ENCODE measurements at places on chromosomes 7 and 10. TPM values are rescaled to one million over a fixed set of nuclear protein-coding genes. Genes with fewer than 3 reads are reported as not detected.

HYAL4 gene
- not detected for total RNA-seq

NME8 gene
- not detected for total RNA-seq

CYP26C1 gene
- not detected for total RNA-seq

NUDT13 gene
- 1.9 TPM for total RNA-seq

ODAD2 gene
- total RNA-seq, result 20.1 TPM

GRCh38 chr10:89954787-89955566 is 253.6 kb downstream of the KIF20B start:
- no peak overlapping the region for H3K27ac ChIP-seq
- H3K4me3 ChIP-seq, result no peak overlapping the region
- H3K27me3 ChIP-seq, result peaks cover 3% of the 10 kb centered on the region

- no peaks in the 10 kb centered on the region for H3K36me3 ChIP-seq
- H3K27me3 ChIP-seq, result peaks cover 18% of the 10 kb centered on the region
- no peak overlapping the region for H3K4me3 ChIP-seq
- H3K27ac ChIP-seq, result no peak overlapping the region
- DNase-seq, result no peak
Measured at GRCh38 chr10:80588546-80588945, 50.8 kb downstream of the SH2D4B start.

- peaks cover 44% of the 10 kb centered on the region for H3K4me1 ChIP-seq
- no peak for DNase-seq
- H3K36me3 ChIP-seq, result peaks cover 11% of the 10 kb centered on the region
- H3K27ac ChIP-seq, result no peak overlapping the region
- no peak overlapping the region for H3K4me3 ChIP-seq
- peaks cover 2% of the 10 kb centered on the region for H3K27me3 ChIP-seq
Measured at GRCh38 chr10:100509241-100509840, 10.3 kb downstream of the SEC31B start.

- peaks cover 14% of the 10 kb centered on the region for H3K36me3 ChIP-seq
- DNase-seq, result peak; percentile 75
- no peaks in the 10 kb centered on the region for H3K27me3 ChIP-seq
- peak overlapping the region; percentile 98 for H3K27ac ChIP-seq
Measured at GRCh38 chr10:22681783-22682183, 32.6 kb downstream of the PIP4K2A start.

DNA sequence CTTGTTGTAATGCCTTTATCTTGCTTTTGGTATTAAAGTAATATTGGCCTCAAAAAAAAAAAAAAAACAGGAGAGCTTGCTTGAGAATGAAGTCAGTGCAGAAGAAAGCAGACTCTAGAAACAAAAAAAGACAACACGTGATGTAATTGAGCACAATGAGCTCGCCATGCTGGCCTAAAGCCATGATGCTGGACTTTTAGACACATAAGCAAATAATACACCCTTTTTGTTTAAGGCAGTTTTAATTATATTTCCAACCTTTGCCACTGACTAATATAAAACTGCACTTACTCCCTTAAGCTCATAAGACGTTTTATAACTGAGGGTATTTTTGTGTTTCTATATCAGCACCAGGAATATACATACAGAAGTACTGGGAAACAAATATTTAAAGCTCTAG is 798.3 kb downstream of the KCNMA1 start:
- no peak overlapping the region for H3K4me3 ChIP-seq
- no peaks in the 10 kb centered on the region for H3K4me1 ChIP-seq
- H3K27me3 ChIP-seq, result peaks cover 8% of the 10 kb centered on the region
- no peak overlapping the region for H3K27ac ChIP-seq
- DNase-seq, result no peak

DNA sequence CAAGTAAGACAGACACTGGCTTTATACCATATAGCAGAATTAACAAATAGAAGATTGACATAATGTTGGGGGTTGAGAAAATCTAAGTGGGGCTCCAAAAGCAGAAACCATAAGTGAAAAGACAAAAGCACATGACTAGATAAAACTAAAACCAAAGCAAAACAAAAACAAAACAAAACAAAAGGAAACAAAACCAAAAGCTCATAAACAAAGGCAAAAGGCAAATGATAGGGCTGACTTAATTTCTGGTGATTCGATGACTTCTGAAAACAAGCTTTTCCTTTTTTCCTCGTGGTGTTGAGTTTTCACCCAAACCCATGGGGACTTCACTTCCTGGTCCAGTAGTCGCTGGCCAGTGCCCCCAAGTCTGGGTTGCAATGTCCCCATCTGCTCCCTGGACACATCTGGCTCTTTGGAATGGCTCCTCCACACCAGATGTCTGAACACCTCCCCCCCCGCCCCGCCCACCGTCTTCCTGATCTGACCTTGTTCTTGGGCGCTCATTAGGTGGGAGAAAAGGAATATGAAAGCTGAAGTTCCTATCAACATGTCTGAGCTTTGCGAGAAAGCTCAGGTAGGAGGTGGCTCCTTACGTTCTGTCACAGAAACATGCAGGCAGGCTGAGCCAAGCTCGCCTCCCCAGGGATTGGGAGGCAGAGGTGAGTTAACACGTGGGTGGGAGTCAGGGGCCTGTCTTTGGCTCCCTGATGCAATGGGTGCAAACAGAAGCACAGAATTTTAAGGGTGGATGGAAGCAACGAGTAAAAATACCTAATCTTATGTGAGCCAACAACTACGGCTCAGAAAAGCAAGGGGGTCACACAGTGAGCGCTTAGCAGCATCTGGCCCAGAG is 121.0 kb downstream of the NEURL1 start:
- DNase-seq, result no peak
- H3K27me3 ChIP-seq, result peaks cover 24% of the 10 kb centered on the region
- peak overlapping the region; percentile 80 for H3K27ac ChIP-seq
- peaks cover 80% of the 10 kb centered on the region for H3K4me1 ChIP-seq
- peak overlapping the region; percentile 54 for H3K4me3 ChIP-seq

Data from HFFc6 (cell line).